Type B pancreatic cell (in vitro differentiated cells): ENCODE measurements at places on chromosomes 1 and 21. TPM values are rescaled to one million over a fixed set of nuclear protein-coding genes. Genes with fewer than 3 reads are reported as not detected.

TRABD2B gene
- 2.2 and 6.7 TPM in 2 replicates for total RNA-seq

DNA sequence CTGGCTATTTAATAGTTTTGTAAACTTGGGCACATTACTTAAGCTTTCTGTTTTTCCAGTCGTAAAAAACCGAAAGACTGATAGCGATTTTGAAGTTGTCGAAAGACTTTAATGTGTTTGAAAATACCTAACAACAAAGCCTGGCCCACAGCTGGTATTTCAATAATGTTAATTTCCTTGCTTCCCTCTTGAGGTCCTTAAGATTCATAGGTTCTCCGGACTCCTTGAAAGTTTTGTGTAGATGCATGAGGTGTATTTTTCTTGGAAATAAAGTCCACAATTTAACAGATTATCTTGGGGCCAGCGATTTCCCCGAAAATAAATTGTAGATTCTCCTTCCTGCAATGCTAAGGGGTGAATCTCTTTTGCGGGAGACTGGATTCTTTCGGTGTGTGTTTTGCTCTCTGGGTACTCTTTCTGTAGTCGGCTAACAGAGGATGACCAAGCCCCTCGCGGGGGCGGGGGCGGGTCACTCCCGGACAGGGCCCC is 735 bp upstream of the YTHDF2 start:
- DNase-seq, result no peak
- H3K27me3 ChIP-seq, result no peaks in the 10 kb centered on the region
- peaks cover 18% of the 10 kb centered on the region for H3K36me3 ChIP-seq
- peaks cover 39% of the 10 kb centered on the region for H3K4me1 ChIP-seq

GRCh38 chr1:38804062-38804886 is 55.3 kb downstream of the RRAGC start:
- no peak for DNase-seq
- H3K27ac ChIP-seq, result no peak overlapping the region
- H3K27me3 ChIP-seq, result peaks cover 73% of the 10 kb centered on the region
- no peaks in the 10 kb centered on the region for H3K4me1 ChIP-seq
- peak overlapping the region; percentile 83 for H3K4me3 ChIP-seq

DNA sequence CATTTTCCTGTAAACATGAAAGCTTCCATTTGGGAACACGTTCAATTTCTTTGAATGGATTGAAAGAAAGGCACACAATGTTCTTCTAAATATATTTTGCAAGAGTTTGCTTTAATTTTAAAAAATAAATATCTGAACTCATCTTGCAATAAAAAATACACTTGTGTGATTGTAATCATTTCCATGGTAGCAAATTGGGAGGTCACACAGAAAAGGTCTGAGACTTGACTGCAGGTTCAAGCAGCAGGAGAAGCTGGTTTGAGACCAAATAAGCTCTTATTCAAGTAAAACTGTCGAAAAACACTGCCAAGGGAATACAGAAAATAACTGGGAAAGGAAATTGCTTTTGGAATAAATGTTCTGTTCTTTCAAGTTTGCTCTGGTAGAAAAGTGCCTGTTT is 498.9 kb downstream of the ADGRL2 start:
- peaks cover 2% of the 10 kb centered on the region for H3K4me1 ChIP-seq
- no peaks in the 10 kb centered on the region for H3K27me3 ChIP-seq
- H3K4me3 ChIP-seq, result no peak overlapping the region
- DNase-seq, result no peak

DNA sequence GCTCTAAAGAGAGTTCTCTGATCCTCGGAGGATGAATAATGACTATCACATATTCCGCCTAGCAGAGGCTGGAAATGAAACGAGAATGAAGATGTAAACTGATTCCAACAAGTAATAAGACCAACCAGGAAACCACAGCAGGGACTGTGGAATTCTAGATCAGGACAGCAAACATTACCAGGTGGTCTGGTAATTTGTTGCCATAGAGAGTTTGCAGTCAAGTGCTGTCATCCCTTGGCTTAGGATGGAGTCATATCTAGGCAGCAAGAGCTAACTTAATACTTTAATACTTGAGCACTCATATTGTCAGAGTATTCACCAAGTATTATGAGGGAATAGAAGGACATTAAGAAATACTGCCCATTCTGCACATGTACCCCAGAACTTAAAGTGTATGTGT is 45.1 kb upstream of the MUTYH start:
- no peak overlapping the region for H3K4me3 ChIP-seq
- no peaks in the 10 kb centered on the region for H3K36me3 ChIP-seq
- peaks cover 4% of the 10 kb centered on the region for H3K4me1 ChIP-seq
- H3K27me3 ChIP-seq, result no peaks in the 10 kb centered on the region
- no peak overlapping the region for H3K27ac ChIP-seq
